ENCODE measurements at places on chromosomes 12 and 14. TPM values are rescaled to one million over a fixed set of nuclear protein-coding genes. Genes with fewer than 3 reads are reported as not detected.
A peak's percentile ranks its signal among the peaks of the same experiment; 100 is the strongest.

- DNase-seq, result no peak
Observed at GRCh38 chr12:122459211-122459610, 36.7 kb upstream of the CLIP1 start.

DNA sequence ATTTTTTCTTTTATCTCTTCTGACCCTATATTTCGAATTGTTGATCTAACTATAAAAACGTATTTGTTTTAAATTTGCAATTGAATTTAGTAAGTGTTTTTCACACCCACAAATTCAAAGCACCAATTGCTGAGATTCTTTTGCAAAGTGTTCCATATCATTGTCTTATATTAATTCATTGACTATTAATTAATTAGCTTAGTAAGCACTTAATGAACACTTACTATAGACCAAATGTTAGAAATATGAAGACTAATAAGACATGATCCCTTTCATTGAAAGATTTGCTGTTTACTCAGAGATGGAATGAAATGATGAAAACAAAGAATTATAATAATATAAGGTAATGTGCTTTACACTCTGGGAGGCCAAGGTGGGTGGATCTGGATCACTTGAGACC is 14.2 kb downstream of the ANO4 start:
- DNase-seq, result no peak

- no peak for DNase-seq
Observed at GRCh38 chr12:119915894-119916510, 38.9 kb upstream of the CIT start.

The HEBP1 gene
- total RNA-seq, result 12.7 TPM

The AQP6 gene
- not detected for total RNA-seq

DNA sequence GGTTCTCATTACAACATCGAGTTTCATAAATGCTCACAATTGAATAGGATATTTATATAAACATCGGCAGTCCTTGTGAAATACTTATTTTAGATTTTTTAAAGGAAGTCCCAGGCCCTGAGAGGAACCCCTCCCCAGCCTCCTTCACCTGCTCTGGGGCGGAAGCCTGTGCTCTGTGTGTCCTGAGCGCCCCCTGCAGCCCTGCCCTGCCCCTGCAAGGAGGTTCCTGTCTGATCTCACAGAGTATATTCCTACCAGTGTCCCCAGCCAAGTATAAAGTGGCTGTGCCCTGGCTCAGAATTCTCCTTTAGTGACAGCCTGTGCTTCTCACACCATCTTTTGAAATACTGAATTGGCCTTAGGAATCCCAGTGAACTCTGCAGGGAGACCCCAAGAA is 659.5 kb downstream of the TMEM121 start:
- DNase-seq, result peak; percentile 80

- no peak for DNase-seq
Observed at GRCh38 chr14:39247256-39247655, 13.5 kb downstream of the MIA2 start.

The GALNT16 gene
- total RNA-seq, result 0.46 TPM

GRCh38 chr12:68591734-68592418 is 18.8 kb upstream of the RAP1B start:
- DNase-seq, result peak; percentile 41

DNA sequence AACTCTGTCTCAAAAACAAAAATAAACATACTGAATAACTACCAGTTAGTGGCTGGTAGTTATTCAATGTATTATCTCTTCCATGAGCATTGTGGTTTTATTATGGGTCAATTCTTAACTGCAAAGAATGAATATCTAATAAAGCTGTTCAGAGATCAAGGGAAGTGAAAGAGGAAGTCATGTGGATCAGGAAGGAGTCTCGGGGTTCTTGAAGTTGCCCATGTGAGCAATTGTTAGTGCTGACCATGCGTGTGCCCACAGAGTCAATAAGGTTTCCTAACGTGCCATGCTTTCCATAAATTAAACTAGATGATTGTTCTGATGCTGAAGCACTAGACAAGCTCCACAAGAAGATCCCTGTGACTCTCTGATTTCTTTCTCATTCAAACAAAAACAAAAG is 136.5 kb upstream of the CPSF6 start:
- DNase-seq, result no peak

- no peak for DNase-seq
Observed at GRCh38 chr12:76312315-76312714, 35.9 kb downstream of the BBS10 start.

DNA sequence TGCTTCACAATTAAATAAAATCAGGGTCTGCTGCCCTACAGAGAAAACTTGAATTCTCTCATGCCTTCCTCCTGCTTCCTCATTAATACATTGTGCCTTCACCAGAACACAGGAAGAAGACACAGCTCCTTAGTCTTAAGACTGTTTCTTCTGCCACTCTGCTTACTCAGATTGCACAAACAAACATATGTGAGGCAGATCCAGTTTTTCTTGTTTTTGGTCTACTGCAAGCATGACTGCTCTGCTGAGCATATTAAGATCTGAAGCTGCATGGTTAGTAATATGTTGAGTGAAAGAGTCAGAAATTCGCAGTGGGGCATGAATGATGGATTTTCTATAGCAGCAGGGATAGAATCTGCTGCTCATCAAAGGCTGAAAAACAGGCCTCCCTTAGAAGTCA is 321.1 kb upstream of the STXBP6 start:
- no peak for DNase-seq

GRCh38 chr12:4951601-4952000 is 41.9 kb downstream of the KCNA1 start:
- DNase-seq, result no peak

GRCh38 chr14:98984719-98985041 is 287.3 kb downstream of the BCL11B start:
- DNase-seq, result peak; percentile 60

DNA sequence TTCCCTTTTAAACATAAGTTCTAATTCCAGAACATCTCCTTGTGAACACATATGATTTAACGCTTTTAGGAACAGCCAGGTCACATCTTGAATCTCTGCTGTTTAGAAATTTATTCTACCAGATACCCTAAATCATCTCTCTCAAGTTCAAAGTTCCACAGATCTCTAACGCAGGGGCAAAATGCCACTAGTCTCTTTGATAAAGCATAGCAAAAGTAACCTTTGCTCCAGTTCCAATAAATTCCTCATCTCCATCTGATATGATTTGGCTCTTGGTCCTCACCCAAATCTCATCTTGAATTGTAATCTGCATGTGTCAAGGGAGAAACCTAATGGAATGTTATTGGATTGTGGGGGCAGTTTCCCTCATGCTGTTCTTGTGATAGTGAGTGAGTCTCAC is 96.3 kb upstream of the PLEKHA5 start:
- DNase-seq, result no peak

GRCh38 chr12:32494656-32495055 is 95.3 kb downstream of the FGD4 start:
- no peak for DNase-seq

- DNase-seq, result no peak
Observed at GRCh38 chr12:119060847-119061796, 79.8 kb downstream of the SRRM4 start.

The USP15 gene
- 256 TPM for total RNA-seq

- DNase-seq, result no peak
Observed at GRCh38 chr12:61412201-61412600, 848.0 kb upstream of the USP15 start.
